CD4-positive, alpha-beta T cell (primary cell): ENCODE measurements at places on chromosomes 16 and 17.

- no peak for DNase-seq
Observed at GRCh38 chr16:76199681-76200220, 77.5 kb upstream of the CNTNAP4 start.

DNA sequence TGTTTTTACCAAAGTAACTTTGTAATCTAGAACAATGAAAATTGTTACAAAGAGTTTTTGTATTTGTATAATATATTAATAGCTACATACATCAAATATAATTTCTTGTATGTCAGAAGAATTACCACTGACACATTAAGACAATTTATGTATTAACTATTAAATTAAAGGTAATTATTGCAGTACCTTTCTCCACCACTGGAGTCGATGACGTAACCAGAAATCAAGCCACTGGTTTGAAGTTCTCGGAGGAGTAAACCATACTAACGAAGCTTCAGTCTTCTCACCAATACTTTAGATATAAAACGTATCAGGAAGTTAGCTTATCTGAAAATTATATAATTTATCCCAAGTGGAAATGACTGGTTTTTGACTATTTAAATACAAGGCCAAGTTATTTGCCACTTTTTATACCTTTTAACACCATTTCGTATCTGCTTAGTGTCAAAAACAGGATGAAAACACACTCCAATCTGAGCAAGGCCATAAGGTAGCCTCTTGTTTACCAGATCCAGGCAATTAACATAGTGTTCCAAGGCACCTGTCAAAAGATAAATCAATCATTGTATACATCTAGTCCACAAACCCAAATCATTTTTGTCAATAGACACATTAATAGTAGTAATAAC is 4.3 kb downstream of the POLG2 start:
- peak; percentile 79 for DNase-seq

GRCh38 chr16:68458551-68458950 is 10.2 kb upstream of the SMPD3 start:
- DNase-seq, result no peak

GRCh38 chr17:4836221-4836620 is 3.1 kb downstream of the MINK1 start:
- no peak for DNase-seq

GRCh38 chr16:81646561-81646960 is 132.5 kb upstream of the PLCG2 start:
- no peak for DNase-seq

DNA sequence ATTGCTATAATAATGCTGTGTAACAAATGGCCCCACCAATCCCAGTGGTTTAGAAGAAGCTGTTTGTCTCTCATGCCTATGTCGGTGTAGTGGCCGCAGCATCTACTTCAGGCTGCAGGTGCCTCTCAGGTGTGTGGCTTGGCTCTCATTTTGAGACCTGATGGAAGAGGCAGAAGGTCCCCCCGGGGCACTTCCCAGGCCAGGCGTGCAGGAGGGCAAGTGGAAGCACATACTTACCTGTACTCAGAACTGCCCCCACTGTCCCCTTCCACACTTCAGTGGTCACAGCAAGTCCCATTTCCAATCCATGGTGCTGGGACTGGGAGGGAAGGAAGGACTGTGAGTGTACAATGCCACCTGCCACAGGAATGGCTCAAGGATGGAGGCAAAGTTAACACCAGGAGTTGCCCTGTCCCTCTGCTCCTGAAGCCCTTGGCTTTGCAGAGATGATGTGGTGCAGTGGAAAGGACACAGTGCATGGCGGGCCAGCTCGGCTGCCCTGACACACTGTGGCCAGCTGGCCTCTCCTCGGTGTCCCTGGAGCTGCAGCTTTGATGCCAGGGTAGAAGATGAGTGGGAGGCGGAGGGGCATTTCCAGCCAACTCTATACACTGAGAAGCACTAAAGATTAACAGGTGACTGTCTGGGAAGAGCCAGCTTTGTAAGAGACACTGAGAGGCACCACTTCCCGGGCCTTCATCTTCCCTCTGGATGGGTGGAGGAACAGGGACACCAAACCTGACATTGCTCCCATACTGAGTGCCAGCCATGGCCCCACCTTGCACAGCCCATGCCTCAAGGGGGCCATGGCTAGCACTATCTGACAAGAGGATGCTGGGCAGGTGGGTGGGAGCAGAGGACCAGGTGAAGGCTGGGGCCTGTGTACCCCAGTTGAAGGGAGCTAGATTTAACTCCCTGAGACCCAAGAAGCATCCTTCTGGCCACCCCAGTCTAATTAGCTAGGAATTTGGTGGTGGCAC is 105.9 kb downstream of the METRNL start:
- DNase-seq, result no peak

GRCh38 chr16:81778861-81779535 is at the start of gene PLCG2:
TSS of gene PLCG2 (plus strand) at chr16:81779291. CDS start at chr16:81785990, 6,699 bp downstream.
- peak; percentile 61 for DNase-seq

DNA sequence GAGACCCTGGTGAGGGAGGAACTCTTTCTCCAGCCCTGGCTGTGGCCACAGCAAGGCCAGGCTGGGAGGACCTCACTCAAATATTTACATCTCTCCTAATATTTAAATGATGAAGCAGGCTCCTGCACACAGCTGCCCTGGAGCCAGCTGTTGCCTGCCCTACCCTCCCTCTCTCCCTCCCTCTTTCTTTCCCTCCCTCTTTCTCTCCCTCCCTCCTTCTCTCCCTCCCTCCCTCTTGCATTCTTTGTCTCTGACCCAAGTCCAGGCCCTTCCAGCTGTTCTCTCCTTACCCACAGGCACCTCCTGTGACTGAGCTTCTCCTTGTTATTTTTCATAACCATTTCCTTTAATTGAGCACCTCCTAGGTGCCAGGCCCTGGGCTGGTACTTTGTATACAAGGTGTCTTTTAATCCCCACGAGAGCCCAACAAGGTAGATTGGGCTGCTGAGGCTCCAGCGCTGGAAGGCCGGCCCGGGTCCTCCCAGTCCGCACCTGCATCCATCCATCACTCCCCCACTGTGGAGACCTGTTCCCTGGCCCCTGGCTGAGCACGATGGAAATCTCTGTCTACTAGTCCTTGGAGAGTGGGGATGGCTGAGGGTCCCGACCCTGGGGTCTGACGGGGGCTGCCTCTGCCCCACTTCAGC is 242.3 kb downstream of the SEC14L1 start:
- no peak for DNase-seq

- DNase-seq, result no peak
Observed at GRCh38 chr17:78996781-78997201, 12.8 kb downstream of the CANT1 start.

DNA sequence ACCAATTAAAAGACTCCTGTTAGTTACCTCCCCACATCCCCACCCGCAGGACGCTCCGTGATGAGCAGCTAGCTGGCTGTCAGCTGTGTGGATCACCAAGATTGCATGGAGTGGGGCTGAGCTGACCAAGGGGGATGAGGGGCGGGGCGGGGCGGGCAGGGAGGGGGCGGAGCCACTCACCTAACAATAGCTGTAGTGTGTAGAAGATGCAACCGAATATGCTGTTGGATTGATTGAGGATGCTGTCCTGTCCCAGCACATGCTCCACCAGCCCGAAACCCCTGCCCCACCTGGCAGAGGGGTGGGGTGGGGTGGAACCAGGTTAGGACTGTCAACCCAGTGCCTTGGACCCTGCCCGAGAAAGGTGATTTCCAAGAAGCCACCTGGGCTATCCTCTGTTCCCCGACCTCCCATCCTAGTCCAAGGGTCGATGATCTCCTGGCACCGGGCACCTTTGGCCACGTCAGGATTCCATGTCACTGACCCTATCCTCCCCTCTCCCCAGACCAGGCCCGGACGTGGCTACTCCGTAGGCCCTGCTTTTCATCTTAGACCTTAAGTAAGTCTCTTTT is 1.4 kb downstream of the VKORC1 start:
- no peak for DNase-seq

DNA sequence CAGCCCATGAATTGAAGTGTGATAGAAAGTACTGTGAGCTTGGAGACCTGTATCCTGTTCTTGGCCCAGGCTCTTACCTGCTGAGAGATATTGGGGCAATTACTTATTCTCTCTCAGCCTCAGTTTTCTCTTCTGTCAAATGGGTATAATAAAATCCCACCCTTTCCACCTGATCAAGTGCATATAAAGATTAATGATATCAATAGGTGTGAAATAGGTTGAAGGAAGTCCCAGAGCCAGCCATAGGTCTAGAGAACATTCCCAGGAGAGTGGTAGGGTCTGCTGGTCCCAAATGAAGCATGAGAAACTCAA is 81.2 kb downstream of the GNAO1 start:
- DNase-seq, result no peak

DNA sequence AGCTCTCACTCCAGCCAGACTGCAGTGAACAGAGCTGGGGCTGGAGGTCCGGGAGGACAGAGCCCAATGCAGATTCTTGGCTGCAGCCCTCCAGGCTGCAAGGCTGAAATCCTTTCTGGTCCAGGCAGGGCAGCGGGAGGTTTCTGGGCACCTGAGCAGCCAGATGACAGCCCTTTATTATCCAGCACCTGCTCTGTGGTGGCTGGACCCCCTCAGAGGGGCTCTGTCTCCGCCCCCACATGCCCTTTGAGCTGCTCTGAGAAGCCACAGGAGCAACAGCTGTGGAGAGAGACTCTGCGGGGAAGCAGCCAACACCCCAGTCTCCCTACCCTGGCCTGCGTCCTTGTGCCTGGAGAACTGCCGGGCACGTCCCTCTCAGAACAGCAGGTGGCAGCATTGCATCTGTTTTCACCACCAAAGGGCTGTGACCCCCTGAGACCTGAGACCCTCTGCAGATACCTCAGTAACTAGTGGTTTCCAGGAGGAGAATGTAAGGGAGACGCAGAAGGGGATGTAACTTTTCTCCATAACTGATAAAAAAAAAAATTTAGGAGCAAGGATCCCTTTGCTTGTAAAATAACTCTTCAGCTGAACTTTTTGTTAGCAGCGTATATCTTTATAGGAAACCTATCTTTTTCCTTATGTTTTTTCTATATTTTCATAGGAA is 3.7 kb upstream of the CNP start:
- peak; percentile 61 for DNase-seq

DNA sequence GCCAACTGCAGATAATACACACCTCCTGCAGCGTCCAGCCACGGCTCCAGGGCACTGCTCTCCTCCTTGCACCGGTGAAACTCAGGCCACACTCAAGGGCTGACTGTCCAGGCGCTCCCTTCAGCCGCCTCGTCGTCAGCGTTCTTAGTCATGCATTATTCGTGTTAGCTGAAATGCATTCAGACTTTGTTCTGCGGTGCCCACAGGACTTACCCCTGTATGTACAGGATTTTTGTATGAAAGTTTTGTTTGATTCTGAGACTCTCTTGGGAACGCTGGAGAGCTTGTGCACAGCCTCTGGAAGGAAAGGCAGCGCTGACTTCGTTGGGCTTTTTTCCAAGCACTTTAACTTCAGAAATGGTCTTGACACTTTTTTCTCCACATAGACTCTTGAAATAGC is 22.1 kb downstream of the CIBAR2 start:
- no peak for DNase-seq

GRCh38 chr16:59392911-59393310 is 658.8 kb upstream of the GOT2 start:
- no peak for DNase-seq

DNA sequence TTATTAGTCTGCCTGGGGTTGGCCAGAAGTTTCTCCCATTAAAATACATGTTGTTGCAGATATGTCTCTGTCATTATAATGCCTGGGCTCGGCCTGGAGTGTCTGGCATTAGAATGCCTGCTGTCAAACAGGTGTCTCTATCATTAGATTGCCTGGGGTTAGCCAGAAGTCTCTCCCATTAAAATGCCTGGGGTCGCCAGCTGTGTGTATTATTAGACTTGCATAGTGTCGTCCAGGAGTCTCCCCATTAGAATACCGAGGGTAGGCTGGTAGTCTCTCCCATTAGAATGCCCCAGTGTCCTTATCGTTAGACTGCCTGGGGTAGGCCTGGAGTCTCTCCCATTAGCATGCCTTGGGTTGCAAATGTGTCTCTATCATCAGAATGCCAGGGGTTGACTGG is 2270.8 kb downstream of the TP53TG3F start:
- no peak for DNase-seq

DNA sequence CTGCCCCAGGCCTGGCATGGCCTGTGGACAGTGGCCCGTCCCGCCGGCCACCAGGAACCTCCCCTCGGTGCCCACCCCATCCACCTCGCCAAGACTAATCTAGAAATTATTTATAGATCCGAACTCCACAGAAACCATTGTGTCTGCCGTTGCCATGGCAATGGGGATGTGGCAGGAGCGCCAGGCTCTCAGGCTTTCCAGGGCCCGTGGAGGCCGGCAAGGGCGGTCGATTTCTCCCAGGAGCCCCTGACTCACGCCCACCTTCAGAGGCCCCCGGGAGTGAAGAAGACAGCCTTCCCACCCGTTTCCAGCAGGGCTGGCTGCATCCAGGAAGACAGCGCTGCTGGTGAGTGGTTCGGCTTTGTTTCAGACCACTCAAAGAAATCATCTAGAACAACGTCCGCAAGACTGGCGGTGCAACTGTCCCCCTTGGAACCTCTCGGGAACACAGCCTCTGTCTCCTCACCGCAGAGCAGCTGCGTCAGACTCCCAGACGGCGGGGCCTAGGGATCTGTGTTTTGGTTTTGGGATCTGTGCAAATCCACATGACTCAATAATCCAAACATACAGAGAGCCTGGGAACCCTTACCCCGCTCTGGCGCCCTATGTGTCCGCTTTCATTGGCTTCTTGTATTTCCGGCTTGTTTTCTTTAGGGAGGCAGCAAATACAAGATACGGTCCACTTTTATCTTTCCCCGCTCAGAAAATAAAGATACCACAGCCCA is 48.5 kb upstream of the ZCCHC14 start:
- DNase-seq, result no peak

- DNase-seq, result no peak
Observed at GRCh38 chr17:32191306-32191705, 49.0 kb downstream of the RHOT1 start.

- no peak for DNase-seq
Observed at GRCh38 chr16:67459066-67459860, 21.7 kb downstream of the ATP6V0D1 start.

GRCh38 chr16:73050201-73051099 is 2.5 kb upstream of the ZFHX3 start:
- no peak for DNase-seq

DNA sequence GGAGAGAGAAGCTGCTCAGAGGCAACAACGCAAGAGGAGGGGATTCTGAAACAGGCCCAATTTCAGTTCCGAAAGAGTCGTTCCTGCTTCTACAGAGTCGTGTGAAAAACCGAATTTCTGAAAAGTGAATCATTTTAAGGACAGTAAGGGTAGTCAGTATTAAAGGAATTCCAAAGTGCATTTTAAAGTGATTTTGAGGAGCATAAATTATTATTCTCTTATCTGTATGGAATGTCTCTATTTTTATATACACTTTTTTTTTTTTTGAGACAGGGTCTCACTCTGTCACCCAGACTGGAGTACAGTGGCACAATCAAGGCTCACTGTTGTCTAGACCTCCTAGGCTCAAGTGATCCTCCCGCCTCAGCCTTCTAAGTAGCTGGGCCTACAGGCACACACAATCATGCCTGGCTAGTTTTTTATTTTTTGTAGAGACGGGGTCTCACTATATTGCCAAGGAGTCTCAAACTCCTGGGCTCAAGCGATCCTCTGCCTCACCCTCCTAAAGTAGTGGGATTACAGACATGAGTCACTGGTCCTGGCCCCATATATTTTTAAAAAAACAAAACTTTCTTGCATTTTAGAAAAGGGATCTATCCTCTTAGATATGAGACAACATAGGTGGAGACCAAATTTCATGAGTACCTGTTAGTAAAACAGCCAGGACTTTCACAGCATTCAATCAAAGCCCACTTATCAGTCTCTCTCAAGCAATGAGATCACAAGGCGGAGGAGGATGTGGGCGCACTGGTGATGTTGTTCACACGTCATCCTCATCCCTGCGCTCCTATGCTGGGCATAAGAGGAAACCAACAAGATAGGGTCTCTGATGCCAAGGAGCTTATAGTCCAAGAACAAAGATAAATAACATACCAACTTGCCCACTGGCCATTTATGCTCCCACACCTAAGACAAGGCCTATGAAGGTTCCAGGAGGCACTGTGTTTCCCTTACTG is 53.2 kb downstream of the SMG6 start:
- no peak for DNase-seq
